ENCODE measurements at places on chromosomes 16 and 17.
A peak's percentile ranks its signal among the peaks of the same experiment; 100 is the strongest.

DNA sequence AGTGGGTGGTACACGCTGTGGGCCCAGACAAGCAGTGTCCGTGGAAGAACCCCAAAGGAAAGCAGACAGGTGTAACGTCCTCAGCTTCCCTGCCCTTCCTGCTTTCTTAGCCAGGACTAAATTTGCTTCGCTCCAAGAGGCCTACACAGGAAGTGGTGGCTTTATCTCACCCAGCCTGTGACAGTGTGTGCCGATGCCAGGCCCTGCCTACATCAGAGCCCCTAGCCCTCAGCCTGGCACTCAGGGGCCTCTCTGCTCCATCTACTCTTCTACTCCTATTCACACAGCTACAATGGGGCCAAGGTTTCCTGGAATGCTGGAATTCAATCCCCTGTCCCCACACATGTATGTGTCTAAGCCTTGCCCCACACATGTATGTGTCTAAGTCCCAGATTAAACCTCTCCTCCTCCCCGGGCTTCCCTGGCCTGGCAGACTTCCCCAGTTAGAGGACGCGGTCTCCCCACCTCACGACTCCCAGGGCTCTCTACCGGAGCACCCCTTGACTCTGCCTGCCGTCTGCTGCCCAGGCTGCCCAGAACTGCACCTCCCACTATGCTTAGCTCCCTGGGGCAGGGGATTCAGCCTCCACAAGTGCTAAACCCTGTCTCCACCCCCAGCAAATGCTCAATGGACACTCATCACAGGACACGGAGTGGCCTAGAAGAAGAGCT, 8.2 kb downstream of the PGAP3 start:
- no peak overlapping the region for H3K27ac ChIP-seq
- H3K4me3 ChIP-seq = no peak overlapping the region
- no peak for DNase-seq
- peaks cover 28% of the 10 kb centered on the region for H3K4me1 ChIP-seq

- peak overlapping the region; percentile 91 for H3K4me3 ChIP-seq
- H3K36me3 ChIP-seq = peaks cover 3% of the 10 kb centered on the region
- H3K4me1 ChIP-seq = peaks cover 15% of the 10 kb centered on the region
- H3K27ac ChIP-seq = no peak overlapping the region
Observed at GRCh38 chr16:27550582-27550920, 607 bp downstream of the KATNIP start.

- H3K27me3 ChIP-seq = no peaks in the 10 kb centered on the region
- H3K36me3 ChIP-seq = peaks cover 41% of the 10 kb centered on the region
- no peak for DNase-seq
- H3K4me3 ChIP-seq = no peak overlapping the region
Observed at GRCh38 chr17:45070809-45071208, 9.7 kb downstream of the NMT1 start.

DNA sequence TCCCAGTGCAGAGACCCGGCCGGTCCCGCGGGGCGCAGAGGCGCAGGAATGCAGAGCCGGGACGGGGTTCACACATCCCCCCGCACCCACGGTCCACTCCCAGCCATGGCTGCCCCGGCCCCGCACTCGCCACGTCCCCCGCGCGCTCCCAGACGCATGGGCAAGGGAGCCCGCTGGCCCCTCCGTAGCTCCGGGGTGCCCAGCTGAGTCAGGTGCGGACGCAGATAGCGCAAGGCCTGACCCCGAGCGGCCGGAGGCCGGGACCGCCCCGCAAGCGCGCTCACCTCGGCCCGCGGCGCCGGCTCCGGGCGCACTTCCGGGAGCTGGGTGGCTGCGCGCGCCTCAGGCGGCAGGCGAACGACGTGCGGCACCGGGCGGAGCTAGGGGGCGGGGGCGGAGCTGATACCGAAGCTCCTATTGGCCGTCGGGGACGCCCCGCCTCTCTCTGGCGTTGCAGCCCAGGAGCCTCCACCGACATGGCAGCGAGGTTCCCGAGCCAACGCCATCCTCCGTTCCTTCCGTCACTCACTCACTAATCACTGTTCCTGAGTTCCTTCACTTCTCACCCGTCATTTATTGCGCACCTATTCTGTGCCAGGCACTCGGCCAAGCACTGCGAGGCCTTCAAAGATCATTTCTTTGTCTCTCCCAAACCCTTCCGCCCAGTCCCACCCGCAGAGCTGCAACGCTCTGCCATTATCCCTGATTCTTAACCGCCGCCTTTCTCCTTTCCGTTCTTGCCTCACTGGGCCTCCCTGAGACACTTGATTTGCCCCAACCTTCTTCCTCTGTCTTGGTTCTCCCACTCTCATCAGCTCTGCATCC, at the start of gene ZNF18:
Gene ZNF18 (minus strand): TSS at position 329 of the 825 bp plus-strand sequence. CDS start 4,646 bp downstream, outside the sequence.
- DNase-seq = peak; percentile 92
- H3K4me3 ChIP-seq = peak within 1 kb of the TSS; percentile 97
- H3K27me3 ChIP-seq = no peaks in the 10 kb centered on the region

GRCh38 chr16:23855010-23855409, 19.2 kb downstream of the PRKCB start:
- no peaks in the 10 kb centered on the region for H3K36me3 ChIP-seq
- no peak overlapping the region for H3K27ac ChIP-seq

DNA sequence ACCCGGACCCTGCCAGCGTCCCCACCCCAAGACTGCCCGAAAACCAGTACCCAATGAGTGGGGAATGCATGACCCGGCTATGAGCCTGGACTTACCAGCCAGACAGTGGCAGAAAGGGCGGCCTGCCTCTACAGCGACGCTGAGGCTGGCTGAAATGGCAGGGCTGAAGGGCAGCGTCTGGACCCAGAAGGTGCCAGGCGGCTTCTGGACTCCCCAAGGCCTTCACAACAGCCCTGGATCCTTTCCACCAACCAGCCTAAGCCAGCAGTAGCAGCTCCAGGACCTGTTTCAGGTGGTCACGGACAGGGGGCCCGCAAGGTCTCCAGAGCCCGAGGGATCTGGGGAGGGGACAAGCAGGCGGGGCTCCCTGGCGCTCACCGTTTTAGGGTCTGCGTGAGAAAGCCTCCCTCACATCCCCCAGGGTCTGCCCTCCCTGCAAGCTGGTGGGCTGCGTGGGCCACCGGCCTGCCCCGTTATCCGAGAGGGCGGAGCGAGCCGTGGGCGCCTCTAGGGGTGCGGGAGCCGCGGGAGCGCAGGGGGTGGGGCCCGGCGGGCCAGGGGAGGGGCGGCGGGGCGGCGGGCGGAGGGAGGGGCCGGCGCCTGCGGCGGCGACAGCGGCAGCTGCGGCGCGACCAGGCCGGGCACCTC, at the start of gene RIPOR1:
Gene RIPOR1 (plus strand): TSS at position 608 of the 648 bp plus-strand sequence. CDS start 9,618 bp downstream, outside the sequence.
- peak; percentile 53 for DNase-seq
- peak within 1 kb of the TSS; percentile 43 for H3K27ac ChIP-seq
- no peaks in the 10 kb centered on the region for H3K27me3 ChIP-seq
- peak within 1 kb of the TSS; percentile 87 for H3K4me3 ChIP-seq
- H3K36me3 ChIP-seq = peaks cover 9% of the 10 kb centered on the region
- H3K4me1 ChIP-seq = peaks cover 36% of the 10 kb centered on the region

DNA sequence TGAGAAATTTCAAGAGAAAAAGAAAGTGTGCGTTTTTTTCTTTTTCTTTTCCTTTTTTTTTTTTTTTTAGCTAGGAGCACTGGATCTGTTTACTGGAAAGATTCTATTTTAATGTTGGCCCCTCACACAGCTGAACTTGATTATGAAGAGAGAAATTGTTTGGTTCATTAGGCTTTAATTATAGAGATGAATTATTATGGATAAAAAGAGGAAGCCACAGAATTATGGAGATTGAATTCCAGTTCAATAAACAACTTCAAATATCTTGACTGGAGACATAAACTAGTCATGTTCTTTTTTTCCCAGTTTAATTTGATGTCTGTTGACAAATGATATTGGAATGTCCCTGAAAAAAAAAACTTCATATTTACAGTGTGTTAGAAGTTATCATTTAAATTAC, 152.0 kb upstream of the HS3ST3A1 start:
- no peaks in the 10 kb centered on the region for H3K27me3 ChIP-seq
- no peaks in the 10 kb centered on the region for H3K36me3 ChIP-seq
- no peak for DNase-seq
- no peak overlapping the region for H3K27ac ChIP-seq
- no peak overlapping the region for H3K4me3 ChIP-seq

DNA sequence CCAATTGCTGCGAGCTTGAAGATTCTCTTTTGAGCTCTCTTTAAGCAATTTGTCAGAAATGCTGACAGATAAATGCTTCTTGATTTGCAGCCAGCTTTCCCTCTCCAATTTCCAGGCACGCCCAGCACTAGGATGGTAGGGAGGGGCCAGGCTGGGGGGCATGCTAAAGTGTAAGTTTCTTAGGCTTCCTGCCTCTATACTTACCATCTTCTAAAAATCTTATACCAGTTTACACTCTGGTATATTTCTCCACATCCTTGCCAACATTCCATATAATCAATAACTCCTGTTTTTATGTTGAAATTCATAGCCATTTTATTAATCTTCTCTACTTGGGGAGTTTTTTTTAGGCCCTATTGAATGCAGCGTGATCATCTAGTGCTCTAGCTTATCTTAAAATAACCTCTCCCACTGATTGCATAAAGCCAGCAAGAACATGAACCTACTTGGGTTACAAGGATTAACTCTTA, 17.5 kb downstream of the ACSF2 start:
- H3K27me3 ChIP-seq = no peaks in the 10 kb centered on the region
- no peak overlapping the region for H3K4me3 ChIP-seq
- H3K27ac ChIP-seq = no peak overlapping the region
- peaks cover 6% of the 10 kb centered on the region for H3K36me3 ChIP-seq

DNA sequence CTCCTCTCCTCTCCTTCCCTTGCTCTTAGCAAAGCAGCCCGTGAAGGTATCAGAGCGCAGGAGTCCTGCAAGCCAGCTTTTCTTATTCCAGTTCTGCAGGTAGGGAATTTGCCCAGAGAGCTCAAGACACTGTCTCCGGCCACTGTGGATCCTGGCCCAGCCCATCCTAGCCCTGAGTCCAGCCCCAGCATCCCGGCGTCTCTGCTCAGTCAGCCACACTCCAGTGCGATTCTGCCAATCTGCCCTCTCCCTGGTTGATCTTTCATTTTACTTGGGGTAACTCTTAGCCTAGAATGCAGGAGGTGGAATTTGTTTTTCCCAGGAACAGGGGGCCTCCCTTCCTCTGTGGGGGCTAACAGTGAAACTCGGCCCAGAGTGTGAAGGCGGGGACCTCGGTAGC, 176.9 kb upstream of the GSE1 start:
- H3K4me1 ChIP-seq = peaks cover 13% of the 10 kb centered on the region
- H3K27me3 ChIP-seq = no peaks in the 10 kb centered on the region
- H3K36me3 ChIP-seq = no peaks in the 10 kb centered on the region

- H3K27me3 ChIP-seq = no peaks in the 10 kb centered on the region
- DNase-seq = no peak
- H3K4me3 ChIP-seq = peak overlapping the region; percentile 41
- peaks cover 21% of the 10 kb centered on the region for H3K4me1 ChIP-seq
- H3K27ac ChIP-seq = no peak overlapping the region
- H3K36me3 ChIP-seq = peaks cover 39% of the 10 kb centered on the region
Observed at GRCh38 chr16:4765511-4766474, 1.2 kb downstream of the ZNF500 start.

GRCh38 chr17:29151567-29151966, 28.6 kb downstream of the MYO18A start:
- peaks cover 3% of the 10 kb centered on the region for H3K36me3 ChIP-seq
- DNase-seq = peak; percentile 63
- H3K27ac ChIP-seq = no peak overlapping the region
- H3K27me3 ChIP-seq = no peaks in the 10 kb centered on the region

GRCh38 chr17:45425125-45425983, 7.3 kb downstream of the ARHGAP27 start:
- H3K27me3 ChIP-seq = peaks cover 16% of the 10 kb centered on the region
- H3K4me3 ChIP-seq = no peak overlapping the region
- no peaks in the 10 kb centered on the region for H3K36me3 ChIP-seq
- H3K27ac ChIP-seq = no peak overlapping the region
- peak; percentile 84 for DNase-seq
- H3K4me1 ChIP-seq = peaks cover 27% of the 10 kb centered on the region

DNA sequence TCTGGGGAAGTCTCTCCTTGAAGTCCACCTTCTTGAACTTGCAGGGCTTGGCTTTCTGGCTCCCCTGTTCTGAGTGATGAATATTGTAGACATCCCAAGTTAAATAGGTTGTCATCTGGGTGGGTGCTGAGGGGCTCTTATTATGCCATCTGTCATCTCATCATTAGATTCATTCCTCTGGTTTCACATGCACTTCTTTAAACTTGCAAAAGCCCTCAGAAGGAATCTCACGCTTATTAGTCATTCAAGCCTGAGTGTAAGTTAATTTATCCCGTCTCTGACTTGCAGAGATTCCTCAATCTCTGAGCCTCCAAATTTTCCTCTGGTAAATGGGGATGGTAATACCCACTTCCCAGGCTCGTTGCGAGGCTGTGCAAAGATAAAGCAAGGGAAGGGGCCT, 5.7 kb downstream of the MGAT5B start:
- H3K36me3 ChIP-seq = no peaks in the 10 kb centered on the region
- H3K27ac ChIP-seq = no peak overlapping the region
- no peak overlapping the region for H3K4me3 ChIP-seq
- DNase-seq = peak; percentile 17
- peaks cover 37% of the 10 kb centered on the region for H3K4me1 ChIP-seq

DNA sequence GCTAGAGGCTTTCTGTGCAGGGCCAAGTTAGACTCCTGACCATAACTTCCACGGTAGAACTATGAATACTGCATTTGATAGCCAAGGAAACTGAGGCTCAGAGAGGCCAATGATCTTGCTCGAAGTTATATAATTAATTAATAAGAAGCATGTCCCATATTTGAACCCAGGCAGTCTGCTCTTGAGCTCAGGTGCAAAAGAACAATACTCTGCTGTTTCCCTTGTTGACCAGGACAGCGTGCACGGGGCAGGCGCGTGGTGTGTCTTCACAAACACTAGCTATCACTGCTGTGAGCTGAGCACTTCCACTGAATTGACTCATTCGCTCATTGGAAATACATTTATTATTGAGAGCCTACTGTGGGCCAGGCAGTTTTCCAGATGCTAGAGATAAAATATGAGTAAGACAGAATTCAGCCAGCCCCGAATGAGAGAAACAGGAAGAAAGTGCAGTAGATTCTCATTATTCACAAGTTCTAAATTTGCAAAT, 1.6 kb downstream of the CHD9 start:
- H3K36me3 ChIP-seq = peaks cover 3% of the 10 kb centered on the region
- peak overlapping the region; percentile 74 for H3K27ac ChIP-seq
- H3K4me3 ChIP-seq = no peak overlapping the region
- peak; percentile 67 for DNase-seq
- H3K27me3 ChIP-seq = no peaks in the 10 kb centered on the region

DNA sequence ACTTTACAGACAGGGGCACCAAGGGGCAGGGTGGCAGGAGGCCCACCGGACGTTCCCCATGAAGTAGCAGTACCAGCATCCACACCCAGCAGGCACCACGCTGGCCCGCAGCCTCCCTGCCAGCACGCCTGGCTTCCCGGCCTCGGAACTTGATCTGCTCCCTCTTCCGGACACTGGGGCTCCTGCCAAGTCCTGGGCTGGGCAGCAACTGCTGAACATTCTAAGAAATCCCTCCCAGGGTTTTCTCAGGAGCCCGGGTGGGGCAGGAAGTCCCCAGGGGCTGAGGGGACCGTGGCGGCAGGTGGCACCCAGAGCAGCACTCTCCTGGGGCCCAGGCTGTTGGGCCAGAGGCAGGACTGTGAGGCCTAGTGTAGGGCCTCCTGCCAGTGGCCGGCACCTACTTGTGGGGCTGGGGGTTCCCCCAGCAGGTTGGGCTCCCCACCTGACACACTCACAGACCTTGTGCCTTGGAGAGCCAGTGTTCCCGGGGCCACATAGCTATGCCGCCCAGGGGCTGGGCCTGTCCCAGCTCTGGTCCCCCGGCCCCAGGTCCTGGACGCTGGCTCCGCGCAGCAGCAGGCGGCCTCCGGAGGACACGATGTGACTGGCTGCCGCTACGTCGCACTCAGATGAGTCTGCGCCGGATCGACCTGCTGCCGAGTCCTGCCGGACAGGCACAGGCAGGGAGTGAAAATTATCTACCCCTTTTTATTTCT, 86.2 kb upstream of the CBX4 start:
- H3K4me1 ChIP-seq = peaks cover 5% of the 10 kb centered on the region
- H3K27ac ChIP-seq = no peak overlapping the region
- no peak for DNase-seq
- peaks cover 86% of the 10 kb centered on the region for H3K27me3 ChIP-seq
- no peak overlapping the region for H3K4me3 ChIP-seq
